ENCODE measurements at places on chromosomes 5 and 9. TPM values are rescaled to one million over a fixed set of nuclear protein-coding genes. Genes with fewer than 3 reads are reported as not detected.

The ROR2 gene
- total RNA-seq = 32.3 TPM

DNA sequence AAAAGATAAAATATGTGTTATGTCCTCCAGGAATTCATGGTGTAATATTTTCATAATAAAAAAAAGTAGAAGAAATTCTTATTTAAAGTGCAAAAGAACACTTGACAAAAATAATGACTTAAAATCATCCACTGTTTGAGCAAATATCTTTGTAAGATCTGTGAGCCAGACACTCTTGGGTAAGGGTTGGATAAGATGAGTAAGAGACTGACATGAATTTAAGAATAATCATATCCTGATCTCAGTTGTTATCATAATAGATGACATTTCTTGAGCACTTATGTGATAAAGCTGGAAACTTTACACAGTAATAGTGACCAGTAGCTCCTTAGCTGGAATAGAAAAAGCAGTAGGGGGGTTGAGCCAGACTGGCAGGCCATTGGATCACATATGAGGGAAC is 40.0 kb upstream of the ADRB2 start:
- no peaks in the 10 kb centered on the region for H3K27me3 ChIP-seq
- H3K27ac ChIP-seq = no peak overlapping the region
- no peaks in the 10 kb centered on the region for H3K4me1 ChIP-seq
- no peak for DNase-seq
- no peak overlapping the region for H3K4me3 ChIP-seq
- no peaks in the 10 kb centered on the region for H3K36me3 ChIP-seq

DNA sequence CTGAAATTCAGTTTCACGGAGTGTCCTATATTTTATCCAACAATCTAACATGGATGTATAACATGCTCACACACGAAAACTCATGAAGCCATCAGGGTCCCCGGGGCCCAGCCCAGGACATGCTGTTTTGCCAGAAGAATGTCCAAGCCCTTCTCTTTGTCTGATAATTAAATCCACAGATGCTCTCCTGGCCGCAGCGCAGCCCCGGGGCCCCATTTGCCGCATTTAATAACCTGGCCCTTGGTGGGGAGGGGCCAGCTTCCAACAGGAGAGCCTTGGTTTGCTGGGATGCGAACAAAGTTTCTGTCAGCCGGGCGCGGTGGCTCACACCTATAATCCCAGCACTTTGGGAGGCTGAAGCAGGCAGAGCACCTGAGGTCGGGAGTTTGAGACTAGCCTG is 30.0 kb downstream of the PLPP7 start:
- H3K4me1 ChIP-seq = no peaks in the 10 kb centered on the region
- H3K36me3 ChIP-seq = no peaks in the 10 kb centered on the region
- DNase-seq = no peak
- H3K27me3 ChIP-seq = no peaks in the 10 kb centered on the region
- no peak overlapping the region for H3K27ac ChIP-seq

DNA sequence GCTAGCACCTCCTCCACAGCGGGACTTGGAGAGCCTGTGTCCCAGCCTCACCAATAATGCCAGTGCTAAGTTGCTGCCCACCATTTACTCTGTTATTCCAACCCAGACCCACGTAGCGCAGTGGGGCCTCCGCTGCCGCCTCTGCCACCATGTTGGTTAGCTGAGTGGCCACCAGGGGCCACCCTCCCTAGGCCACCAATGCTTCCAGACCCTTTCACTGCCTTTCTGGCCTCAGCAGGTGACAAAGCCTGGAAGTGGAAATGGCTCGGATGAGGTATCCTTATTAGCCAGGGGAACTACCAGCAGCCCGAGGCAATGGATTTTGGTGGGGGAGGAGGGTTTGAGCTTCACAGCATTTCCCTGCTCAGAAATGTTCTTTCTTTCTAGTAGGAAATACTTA is 110.1 kb downstream of the OSTF1 start:
- H3K4me3 ChIP-seq = no peak overlapping the region
- H3K27me3 ChIP-seq = no peaks in the 10 kb centered on the region
- H3K4me1 ChIP-seq = no peaks in the 10 kb centered on the region
- DNase-seq = no peak
- no peak overlapping the region for H3K27ac ChIP-seq
- H3K36me3 ChIP-seq = peaks cover 3% of the 10 kb centered on the region

The SHROOM1 gene
- 21.9 TPM for total RNA-seq

Data from lung (tissue), 17 donors.